Stimulated activated CD4-positive, alpha-beta T cell treated with anti-CD3 and anti-CD28 coated beads, Interleukin-15, amount 100 ng/mL, for 48 hours (primary cell): ENCODE measurements at places on chromosomes 1 and 21.

DNA sequence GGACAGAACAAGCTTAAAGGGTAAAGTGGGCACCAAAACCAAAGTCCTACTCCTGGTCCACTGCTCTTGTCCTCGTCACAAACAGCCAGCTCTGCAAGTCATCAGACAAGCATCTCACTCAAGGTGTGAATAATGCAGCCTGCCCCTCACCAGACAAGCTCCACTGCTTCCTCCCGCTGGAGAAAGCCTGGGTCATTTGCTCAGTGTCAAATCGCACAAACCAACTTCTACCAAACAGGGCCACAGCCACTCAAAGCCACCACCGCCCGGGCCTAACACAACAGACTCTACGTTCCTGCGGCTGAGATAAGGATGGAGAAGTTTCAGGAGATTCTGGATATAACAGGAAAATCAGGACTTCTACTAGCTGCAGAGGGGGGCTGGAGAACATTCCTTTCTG is 3.3 kb downstream of the SSBP3 start:
- no peak for DNase-seq

GRCh38 chr1:82499022-82499421 is 698.3 kb downstream of the ADGRL2 start:
- DNase-seq: no peak

DNA sequence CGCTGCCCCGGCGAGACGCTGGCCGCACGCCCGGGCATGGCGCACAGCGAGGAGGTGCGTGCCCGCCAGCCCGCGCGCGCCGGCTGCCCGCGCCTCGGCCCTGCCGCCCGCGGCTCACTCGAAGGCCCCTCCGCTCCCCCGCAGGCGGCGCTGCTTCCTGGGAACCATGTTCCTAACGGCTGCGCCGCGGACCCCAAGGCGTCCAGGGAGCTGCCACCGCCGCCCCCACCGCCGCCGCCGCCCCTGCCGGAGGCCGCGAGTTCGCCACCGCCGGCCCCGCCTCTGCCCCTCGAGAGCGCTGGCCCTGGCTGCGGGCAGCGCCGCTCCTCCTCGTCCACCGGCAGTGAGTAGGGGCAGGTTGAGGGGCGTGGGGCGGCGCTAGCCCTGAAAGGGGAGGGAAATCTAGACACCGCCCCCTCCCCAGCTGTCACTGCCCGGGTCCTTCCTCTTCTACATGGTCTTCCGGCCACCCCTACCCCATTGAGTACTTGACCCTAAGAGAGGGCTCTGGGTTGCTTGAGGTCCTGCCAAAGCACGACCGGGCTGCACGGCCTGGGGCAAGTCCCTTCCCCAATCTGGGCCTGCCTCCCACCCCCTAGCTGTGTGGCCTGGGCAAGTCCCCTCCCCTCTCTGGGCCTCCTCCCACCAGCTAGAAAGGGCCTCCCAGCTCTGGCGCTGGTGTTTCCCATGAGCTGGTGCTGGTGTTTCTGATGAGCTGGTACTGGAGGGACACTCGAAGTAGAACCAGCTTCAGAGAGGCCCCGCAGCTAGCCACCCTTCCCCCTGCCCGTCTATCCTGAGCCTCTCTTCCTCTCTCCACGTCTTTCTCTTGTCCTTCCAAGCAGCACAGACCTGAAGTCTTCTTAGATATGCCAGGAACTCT is 17.0 kb downstream of the TNFRSF25 start:
- DNase-seq: no peak

- DNase-seq: no peak
Observed at GRCh38 chr1:117719004-117719403, 113.2 kb downstream of the TENT5C start.

DNA sequence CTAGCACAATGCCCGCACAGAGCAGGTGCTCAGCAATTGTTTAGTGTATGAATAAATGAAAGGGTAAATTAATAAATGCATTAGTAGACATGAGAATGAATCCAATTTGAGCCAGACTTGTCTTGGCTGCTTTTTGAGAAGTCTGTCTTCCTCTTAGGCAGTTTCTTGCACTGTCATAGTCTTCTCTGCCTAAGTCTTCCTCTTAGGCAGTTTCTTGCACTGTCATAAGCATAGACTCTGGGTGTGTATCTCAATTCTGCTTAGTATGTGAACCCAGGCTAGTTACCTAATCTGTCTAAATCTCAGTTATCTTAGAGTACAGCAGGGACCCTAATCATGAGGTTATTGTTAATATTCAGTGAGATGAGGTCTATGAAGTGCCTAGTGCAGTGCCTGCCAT is 27.2 kb downstream of the NHLH2 start:
- no peak for DNase-seq

DNA sequence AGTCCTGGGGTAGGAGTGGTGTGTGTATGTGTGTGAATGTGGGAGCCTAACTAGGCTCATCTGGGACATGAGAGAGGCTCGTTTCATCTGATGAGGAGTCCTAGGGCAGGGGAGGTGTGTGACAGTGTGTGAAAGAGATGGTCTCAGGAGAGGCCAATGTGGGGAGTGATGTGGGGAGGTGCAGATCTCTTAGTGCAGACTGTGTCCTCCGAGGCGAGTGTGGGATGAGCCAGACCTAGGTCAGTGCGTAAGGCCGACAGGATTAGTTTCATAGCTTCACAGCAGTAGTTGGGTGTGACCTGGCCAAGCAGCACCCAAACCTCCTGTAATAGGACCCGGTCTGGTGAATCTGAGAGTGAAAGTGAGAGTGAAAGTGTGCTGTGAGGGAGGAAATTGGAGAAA is 94.7 kb downstream of the LIPI start:
- DNase-seq: no peak

GRCh38 chr1:89737985-89738510 is 82.8 kb upstream of the LRRC8D start:
- DNase-seq: no peak

DNA sequence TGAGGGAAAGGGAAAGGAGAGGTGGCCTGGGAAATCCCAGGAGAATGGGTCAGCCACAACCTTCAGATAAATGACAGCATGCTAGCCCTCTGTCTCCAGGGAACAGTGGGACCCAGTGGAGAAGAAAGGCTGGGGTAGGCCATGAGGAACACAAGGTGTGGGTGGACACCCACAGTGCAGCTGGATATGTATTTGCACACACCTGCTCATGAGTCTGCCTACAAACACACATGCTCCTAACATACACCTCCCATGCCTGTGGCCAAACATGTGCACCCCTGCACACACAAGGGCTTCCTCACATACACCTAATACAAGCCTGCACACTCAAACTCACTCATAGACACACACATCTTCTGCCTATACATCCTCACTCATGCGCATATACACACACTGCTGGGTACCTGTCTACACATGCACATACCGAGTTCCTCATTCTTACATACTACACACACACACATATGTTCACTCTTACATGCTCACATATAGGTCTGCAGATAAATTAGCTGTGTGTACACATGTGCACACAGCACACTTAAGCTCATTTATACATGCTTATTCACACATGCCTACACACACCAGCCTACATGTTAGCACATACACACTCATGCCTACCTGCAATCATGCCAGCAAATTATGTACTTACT is 3.6 kb downstream of the C1orf216 start:
- no peak for DNase-seq

- no peak for DNase-seq
Observed at GRCh38 chr1:206035027-206035426, 11.3 kb upstream of the CTSE start.

- DNase-seq: no peak
Observed at GRCh38 chr21:33801424-33802405, 113.9 kb downstream of the ATP5PO start.

GRCh38 chr1:222967466-222968240 is 152.8 kb downstream of the DISP1 start:
- DNase-seq: no peak

- no peak for DNase-seq
Observed at GRCh38 chr1:33918368-33918767, 54.5 kb downstream of the HMGB4 start.

GRCh38 chr1:83849191-83850061 is 149.5 kb downstream of the TTLL7 start:
- DNase-seq: no peak

DNA sequence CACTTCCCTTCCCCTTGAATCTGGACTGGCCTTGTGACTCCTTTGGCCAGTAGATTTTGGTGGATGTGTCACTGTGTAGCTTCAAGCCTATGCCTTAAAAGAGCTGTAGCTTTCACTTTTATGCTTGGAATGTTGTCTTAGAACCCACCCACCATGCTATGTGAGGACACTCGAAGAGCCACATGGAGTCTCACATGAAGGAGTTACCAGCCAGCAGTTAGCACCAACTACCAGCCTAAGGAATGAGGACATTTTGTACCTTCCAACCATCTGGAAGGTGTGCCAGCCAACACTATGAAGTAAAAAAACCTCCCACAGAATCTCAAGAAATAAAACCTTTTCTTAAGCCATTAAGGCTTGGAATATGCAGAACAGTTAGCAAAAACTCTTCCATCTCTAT is 50.6 kb downstream of the LRRC8B start:
- no peak for DNase-seq

GRCh38 chr1:4122513-4123160 is 222.6 kb upstream of the C1orf174 start:
- DNase-seq: no peak

- no peak for DNase-seq
Observed at GRCh38 chr1:27455139-27455811, 34.7 kb downstream of the WASF2 start.

GRCh38 chr1:46084553-46085451 is 47.6 kb downstream of the PIK3R3 start:
- DNase-seq: no peak

DNA sequence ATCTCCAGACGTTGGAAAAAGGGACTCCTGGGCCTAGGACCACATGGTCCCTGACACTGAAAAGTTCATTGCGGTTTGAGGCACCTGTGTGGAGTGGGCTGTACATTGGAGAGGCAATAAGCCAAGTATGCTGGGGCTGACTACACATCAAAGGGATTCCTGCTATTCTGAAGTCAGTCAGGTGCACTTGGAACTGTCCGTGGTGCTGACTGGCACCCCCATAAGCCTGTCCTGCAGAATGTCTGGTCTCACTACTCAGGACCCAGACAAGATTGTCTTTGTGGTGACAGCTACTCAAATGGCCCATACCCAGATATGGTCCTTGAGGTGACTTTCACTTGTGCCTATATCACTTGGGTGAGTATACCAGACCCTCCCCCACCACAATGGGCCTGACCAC is 150.6 kb downstream of the RWDD3 start:
- no peak for DNase-seq

DNA sequence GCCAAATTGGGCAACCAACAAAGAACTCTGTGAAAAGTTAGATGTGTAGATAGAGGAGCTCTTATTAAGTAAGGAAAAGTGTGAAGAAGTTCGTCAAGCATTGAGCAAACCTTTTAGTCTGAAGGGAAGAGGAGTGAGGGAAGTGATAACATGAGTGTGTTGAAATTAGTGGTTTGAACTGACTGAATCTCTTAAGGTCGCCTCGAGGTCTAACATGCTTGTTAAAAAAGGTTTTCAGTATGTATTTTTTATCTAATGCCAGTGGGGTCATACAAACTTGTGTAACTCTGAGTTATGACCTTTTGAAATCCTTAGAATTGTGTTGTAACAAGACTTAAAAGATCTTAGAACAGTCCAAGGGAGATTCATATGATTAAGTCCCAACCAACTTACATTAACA is 34.1 kb downstream of the SOAT1 start:
- DNase-seq: no peak

- peak; percentile 74 for DNase-seq
Observed at GRCh38 chr1:117656202-117656641, 50.4 kb downstream of the TENT5C start.

DNA sequence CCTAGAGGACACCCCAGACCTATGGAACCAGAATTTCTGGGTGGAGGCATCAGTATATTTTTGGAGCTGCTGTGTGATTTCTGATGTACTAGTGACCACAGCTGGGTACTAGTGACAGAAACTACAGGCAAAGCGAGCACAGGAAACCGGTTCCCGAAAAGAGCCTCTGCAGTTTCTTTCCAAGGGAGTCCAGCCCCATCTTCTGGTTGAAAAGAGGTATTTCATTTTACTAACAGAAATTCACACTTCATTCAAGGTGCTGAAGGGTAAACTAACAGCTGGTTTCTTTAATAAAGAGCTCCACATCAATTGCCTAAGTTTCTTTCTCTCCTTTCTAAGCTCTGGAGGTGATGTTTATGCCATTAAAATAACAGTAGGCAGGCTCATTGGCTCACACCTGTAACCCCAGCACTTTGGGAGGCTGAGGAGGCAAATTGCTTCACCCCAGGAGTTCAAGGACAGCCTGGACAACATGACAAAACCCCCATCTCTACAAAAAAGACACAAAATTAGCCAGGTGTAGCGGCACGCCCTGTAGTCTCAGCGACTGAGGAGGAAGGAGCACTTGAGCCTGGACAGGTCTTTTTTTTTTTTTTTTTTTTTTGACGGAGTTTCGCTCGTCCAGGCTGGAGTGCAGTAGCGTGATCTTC is 22.0 kb downstream of the THAP3 start:
- DNase-seq: no peak

DNA sequence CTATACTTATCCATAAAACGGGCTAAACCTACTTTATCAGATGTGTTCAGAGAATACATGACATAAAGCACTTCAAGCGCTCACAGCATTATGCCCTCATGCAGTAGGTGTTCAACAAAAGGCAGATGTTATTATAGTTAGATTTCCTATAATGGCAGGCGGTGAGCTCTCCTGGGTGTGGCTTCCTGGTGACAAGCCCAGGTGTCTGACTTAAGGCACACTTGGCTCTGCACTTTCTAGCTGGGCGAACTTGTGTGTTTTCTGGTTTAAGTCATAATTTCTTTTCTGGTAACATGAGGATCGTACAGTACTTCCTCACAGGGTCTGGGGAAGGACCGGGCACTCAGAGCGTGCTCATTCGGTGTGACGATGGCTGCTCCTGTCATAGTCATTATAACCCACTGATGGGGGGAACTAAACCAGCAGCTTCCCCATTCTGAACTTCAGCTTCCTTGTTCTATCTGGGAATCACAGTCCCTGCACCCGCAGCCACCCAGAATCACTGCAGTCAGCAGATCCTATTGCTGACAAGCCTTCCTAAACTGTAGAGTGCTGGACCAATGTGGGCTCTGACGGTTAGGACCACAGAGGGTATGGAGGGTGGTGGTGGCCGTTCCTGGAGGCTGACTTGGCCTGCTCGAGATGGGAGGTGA is 52.8 kb downstream of the IGSF21 start:
- no peak for DNase-seq

GRCh38 chr1:28801461-28801860 is 10.5 kb upstream of the OPRD1 start:
- no peak for DNase-seq

DNA sequence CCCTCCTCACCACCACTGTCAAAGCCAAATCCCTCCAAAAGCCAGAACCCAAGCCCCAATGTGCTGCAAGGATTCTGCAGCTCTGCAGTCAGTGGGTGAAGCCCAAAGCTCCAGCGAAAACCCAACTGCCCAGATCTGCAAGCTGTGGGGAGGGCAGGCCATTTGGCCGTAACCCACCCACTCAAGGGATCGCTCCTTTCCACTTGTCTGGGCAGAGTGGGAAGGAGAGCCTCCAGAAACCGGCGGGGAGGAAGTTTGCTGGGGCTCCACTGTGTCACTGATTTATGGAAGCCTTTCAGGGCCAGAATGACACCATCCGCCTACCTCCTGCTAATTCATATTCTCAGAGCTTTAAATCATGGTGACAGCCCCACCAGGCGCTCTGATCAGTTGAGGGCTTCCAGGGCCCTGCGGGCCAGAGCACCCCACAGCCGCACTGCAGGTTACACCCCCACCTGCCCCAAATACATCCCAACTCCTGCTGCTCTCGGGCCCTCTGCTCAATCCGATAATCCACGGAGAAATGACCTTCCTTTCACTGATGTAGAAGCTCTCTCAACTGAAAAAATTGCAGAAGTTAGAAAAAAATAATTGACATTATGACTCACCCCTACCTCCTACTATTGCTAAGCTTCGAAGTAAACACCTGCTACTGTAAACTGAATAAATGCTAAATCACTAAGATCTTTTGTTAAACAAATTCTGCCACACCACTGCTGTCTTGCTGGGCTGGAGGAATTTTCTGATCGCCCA is 40.6 kb upstream of the RAB4A start:
- DNase-seq: no peak
